NCI-H1930 (cell line): ENCODE measurements at places on chromosomes 1 and 21.
A peak's percentile ranks its signal among the peaks of the same experiment; 100 is the strongest.

- no peak for DNase-seq
These were observed 71.0 kb upstream of the ATF3 start for GRCh38 chr1:212537610-212538009.

DNA sequence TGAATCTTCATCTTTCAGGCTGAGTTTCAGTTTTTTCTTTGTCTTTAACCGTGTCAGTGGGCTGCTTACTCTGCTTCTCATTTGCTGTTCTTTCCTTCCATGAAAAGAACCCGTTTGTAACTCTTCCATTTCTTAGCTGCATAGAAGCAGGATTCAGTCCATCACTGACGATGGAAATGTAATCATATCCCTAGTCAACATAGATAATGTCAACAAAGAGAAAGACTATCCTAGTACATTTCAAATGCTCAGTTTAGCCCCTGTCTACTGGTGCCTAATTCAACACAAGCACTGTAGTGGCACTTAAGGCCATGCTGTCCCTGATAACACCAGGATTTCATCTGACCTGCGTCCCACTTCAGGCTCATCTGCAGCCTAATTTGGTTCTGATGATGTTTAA, 376 bp downstream of the GBP1 start:
- no peak for DNase-seq

DNA sequence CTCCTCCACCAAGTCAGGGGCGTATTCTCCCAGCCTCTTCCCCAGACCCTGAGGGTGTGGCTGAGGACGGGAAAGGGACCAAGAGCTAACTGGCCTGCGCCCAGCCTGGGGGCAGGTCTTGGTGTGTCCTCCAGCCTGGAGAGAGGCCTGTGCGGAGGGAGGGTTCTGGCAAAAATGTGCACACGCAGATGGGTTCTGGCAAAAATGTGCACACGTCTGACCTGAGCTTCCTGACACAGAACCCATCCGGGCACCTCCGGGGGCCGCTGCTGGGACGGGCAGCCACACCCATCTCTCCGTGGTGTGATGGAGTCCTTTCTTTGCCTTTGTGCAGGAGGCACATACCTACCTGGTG, 23.1 kb upstream of the PKP1 start:
- DNase-seq: no peak

DNA sequence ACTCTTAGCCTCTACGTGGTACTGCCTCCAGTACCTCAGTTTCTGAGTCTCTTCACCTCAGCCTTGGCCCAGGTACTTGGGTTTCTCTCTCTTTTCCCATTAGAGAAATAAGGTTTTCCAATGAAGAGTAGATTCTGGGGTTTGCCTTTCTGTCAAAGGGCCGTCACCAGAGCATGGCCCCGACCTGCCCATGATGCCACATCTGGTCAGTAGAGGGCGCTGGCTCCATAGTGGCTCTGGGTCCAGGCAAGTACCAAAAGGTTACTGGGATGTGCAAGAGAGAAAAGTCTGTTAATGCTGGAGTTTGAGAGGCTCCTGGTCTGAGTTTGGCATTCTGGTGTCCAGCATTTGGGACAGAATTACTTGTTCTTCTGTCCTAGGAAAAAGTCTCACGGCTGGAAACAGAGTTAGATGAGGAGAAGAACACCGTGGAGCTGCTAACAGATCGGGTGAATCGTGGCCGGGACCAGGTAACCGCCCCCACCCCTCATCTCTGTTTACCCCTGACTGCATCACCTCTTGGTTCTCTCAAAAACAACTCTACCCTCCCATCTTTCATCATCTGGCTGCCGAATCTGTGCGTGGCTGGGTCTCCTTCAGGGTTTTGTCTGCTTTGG, 5.3 kb upstream of the TUFT1 start:
- DNase-seq: peak; percentile 13

DNA sequence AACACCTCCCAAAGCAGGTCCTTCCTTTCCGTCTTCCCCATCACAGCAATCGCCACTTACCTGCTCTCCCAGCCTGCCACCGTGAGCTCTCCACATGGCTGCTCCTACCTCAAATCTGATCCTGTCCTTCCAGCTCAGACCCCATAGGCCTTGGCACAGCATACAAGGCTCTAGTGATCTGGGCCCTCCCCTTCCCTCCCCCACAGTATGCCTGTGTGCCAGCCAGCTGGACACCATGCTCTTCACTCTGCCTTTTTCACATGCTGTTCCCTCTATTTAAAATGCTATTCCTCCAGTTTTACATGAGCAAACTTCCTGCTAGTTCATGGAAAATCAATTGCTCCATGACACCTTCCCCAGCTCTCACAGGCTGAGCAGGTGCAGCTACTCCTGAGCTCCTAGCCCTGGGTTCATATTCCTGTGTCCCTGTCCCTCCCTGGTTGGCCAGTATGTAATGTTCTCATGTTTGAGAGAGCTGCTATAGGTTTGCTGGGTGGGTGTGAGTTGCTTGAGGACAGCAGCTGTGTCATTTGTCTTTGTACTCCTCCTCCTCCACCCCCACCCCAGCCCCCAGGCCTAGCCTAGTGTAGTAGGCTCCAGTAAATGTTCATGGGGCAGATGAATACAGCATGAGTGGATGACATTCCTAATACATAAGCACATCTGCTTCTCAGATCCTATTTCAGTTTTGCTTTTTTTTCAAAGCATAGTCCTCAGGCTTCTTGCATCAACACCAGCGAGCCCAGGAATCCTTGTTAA, 6.3 kb upstream of the TNNT2 start:
- DNase-seq: no peak

DNA sequence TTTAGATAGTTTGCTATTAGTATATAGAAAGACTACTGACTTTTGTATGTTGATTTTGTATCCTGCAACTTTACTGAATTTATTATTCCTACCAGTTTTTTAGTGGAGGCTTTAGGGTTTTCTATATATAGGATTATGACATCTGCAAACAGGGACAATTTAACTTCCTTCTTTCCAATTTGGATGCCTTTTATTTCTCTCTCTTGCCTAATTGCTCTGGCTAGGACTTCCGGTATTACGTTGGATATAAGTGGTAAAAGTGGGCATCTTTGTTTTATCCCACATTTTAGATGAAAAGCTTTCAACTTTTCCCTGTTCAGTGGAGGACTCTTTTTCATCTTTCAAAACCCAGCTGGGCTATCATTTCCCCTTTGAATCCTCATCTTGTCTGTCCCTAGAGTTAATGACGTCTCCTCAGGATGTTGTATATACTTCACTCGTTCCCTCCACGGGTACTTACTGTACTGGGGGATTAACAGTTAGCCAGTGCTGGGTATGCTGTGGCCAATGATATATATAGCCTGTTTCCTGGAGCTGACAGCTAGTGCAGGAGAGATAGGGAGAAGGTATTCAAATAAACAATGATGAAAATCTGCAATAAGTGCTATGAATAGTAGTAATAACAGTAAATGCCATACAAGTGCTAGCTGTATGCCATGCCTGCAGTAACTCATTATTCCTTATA, 9.8 kb downstream of the ACOT11 start:
- DNase-seq: no peak

- DNase-seq: no peak
These were observed 8.3 kb upstream of the PLEKHO1 start for GRCh38 chr1:150141452-150141851.

DNA sequence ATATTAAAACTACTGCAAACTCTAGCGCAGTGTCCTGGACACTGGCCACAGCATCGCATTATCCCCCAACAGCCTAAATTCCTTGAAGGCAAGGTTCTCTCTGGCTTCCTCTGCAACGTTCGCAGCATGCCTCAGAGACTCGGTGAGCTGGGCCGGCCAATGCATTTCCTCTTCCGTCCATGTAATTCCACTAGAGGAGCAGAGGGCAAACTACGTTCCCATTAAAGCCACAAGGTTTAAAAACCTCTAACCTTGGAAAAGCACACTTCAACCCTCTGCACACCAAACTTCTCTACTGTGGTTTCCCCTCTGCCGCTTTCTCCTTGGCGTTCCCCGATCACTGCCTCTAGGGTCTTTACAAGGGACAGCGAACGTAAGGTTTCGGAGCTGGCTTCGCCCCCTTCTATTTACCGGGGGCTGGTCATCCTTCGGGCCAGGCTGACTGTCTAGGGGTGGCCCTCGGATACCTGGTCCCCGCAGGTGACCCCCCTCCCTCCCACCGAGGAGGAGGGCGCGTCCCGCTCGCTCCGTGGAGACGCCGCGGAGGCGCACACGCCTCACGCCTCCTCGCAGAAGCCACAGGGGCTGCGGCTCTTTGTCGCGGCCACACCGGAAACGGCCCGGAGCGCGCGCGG, 456 bp upstream of the SMYD2 start:
- no peak for DNase-seq

GRCh38 chr21:45326891-45327440, 39.3 kb upstream of the POFUT2 start:
- no peak for DNase-seq

GRCh38 chr1:159827549-159827948, 876 bp downstream of the SLAMF8 start:
- DNase-seq: no peak

GRCh38 chr1:30250984-30251850, 472.2 kb downstream of the MATN1 start:
- DNase-seq: no peak

- DNase-seq: no peak
These were observed 1.0 kb upstream of the NIBAN1 start for GRCh38 chr1:184975208-184975870.

DNA sequence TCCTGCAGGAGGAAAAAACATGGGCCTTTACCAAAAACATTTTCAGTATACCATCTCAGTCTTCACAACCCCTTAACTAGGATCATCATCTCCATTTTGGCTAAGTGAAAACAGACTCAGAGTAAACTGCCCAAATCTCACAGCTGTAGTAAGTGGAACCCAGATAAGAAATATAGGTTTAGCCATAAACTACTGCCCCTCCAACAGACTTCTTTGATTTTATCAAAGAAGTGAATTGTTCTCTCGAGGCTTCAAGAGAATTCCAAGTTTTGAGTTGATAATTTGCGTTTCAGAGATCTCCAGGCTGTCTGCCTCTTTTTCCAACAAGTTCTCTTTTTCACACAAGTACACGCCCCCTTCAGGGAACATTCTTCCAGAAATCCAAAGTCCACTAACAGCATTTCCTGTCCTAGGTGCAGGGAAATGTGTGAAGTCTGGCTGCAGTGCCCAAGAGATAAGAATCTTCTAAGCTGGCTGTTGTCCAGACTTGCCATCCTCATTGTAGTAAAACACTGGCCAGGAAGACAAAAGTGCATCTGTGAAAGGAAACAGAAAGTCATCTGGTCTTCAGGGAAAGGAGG, 30.8 kb downstream of the RNF19B start:
- no peak for DNase-seq

GRCh38 chr1:233086961-233087881, 136.8 kb downstream of the NTPCR start:
- DNase-seq: no peak

DNA sequence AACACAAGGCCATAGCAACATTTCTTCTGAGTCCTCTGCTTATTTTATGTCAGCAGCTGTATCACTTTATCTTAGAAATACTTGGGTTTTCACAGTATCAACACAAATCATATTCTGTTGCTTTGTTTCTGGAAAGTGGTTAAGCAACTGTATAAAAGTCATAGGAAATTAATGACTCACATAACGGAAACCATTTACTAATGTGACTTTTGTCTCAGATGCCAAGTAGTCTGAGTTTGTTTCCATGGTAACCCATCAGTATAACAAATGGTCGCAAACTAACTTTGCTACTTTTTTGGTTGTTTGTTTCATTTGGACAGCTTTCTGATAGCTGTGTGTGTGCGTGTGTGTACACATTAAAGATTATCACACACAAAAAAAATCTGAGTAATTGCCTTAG, 31.1 kb downstream of the EEIG2 start:
- DNase-seq: no peak

GRCh38 chr1:172383536-172383935, 36.9 kb upstream of the C1orf105 start:
- DNase-seq: no peak

DNA sequence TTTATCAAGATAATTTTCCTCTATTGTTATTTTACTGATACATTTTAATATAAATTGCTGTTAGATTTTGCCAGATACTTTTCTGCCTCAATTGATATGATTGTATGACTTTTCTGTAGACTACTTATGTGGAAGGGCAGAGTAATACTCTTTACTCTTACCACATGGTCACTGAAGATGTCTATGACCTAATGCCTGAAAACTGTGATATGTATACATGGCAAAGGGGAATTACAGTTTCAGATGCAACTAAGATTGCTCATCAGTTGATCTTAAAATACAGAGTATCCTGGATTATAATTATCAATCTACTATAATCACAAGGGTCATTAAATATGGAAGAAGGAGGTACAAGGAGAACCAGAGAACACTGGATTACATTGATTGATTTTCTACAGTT, 1528.0 kb downstream of the BRINP3 start:
- no peak for DNase-seq

GRCh38 chr1:13807209-13807608, 107.2 kb downstream of the PRDM2 start:
- DNase-seq: no peak

DNA sequence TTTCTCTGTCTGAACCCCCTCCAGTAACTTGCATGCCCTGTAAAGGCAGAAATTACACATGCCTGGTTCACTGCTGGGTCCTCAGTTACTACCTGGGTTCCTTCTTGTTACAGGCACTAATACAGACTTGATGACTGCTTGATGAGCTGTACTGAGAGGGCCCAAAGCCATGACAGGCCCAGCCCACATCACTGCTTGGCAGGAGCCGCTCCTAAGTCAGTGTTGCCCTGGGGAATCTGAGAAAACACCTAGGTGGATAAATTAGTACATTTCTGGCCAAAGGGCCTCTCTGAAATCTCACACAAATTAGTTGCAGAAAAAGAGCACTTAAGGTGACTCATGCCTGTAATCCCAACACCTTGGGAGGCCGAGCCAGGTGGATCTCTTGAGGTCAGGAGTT, 37.8 kb upstream of the IRF2BP2 start:
- no peak for DNase-seq

- DNase-seq: no peak
These were observed 6.0 kb downstream of the TNN start for GRCh38 chr1:175073633-175074032.

GRCh38 chr1:48215222-48215621, 7.3 kb upstream of the SLC5A9 start:
- no peak for DNase-seq

GRCh38 chr1:34532113-34532512, 222.7 kb upstream of the GJB5 start:
- DNase-seq: no peak

DNA sequence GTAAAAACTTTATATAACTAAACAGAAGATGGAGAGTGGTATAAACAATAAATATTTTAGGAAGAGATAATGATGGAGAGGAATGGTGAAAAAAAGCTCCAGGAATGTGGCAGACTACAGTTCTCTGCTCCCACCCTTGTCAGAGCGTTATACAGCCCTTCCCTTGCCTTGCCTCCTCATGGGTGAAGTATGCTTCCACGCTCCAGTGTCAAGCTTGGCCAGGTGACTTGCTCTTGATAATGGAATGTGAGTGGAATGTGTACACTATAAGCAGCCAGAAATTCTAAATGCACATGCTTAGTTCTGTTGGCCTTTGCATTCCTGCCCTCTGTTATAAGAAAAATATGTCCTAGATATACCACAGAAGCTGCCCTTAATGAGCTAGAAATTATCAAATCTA, 24.7 kb upstream of the POGK start:
- DNase-seq: no peak

- no peak for DNase-seq
These were observed 51.7 kb downstream of the WNT9A start for GRCh38 chr1:227895828-227896685.

- no peak for DNase-seq
These were observed 39.5 kb upstream of the CR2 start for GRCh38 chr1:207414606-207415108.
